ENCODE measurements at places on chromosomes 11 and 22.

DNA sequence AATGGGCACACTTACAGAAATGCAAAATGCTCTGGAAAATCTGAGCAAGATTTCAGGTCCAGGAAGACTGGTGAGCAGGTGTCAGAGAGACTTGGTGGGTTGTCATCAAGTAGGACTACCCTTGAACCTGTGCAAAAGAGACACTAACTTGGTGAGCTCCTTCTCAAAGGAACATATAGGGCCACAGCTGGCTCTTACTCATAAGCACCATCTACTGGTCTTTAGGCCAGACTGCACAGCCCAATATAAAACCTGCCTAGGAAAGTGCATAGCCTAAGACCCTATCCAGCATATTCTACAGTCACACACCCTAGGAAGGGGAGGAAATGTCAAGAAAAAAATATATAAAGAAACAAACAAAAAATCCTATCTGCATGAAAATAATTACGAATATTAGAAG, 18.2 kb upstream of the OR10W1 start:
- H3K27ac ChIP-seq: no peak overlapping the region
- no peaks in the 10 kb centered on the region for H3K27me3 ChIP-seq
- no peaks in the 10 kb centered on the region for H3K36me3 ChIP-seq
- H3K4me3 ChIP-seq: no peak overlapping the region
- no peak for DNase-seq

DNA sequence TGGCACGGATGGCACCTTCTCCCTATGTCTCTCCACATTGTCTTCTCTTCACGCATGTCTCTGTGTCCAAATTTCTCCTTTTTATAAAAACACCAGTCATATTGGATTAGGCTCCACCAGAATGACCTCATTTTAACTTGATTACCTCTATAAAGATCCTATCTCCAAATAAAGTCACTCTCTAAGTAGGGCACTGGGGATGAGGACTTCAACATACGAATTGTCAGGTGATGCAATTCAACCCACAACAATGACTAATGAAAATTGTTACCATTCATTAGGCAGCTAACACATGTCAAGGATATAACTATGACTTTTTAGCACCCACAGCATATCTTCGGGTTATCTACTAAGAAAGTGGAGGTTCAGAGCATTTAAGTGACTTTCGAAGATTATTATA, 55.5 kb upstream of the USP47 start:
- H3K36me3 ChIP-seq: no peaks in the 10 kb centered on the region
- H3K4me1 ChIP-seq: no peaks in the 10 kb centered on the region
- no peak for DNase-seq
- no peak overlapping the region for H3K27ac ChIP-seq
- no peaks in the 10 kb centered on the region for H3K27me3 ChIP-seq

DNA sequence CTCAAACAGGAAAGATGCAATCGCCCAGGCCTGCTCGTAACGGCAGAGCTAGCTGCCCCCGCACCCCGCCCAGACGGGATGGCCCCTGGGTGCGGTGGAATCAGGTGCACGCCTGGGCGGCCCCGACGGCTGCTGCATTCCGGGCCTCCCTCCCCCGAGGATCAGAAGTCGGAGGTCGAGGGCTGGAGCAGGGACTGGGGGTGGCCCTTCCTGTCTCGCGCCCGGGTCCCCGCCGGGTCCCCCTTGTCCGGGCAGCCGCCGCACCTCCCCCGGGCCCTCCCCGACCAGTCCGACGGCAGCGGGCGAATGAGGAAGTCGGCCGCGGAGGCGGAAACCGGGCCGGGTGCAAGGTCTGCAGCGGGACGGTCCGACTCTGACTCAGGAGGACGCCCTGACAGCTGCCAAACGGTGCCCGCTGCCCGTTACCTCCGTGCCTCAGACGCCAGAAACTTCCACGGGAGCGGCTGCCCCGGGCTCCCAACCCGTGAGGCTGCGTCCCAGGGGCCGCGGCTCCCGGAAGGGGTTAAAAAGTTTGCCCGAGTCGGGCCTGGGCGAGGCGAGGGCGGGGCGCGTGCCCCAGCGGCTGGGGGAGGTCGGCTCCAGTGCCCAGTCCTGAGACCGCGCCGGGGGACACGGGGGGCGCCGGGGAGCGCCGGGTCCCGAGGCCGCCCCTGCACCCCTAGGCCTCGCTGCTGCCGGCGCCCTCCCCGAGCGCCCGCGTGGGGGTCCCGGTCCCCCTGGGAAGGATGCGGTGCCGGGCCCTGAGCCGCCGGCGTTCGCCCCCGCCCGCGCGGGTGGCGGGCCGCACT, 663 bp downstream of the MYH9 start:
- H3K27me3 ChIP-seq: no peaks in the 10 kb centered on the region
- H3K27ac ChIP-seq: peak overlapping the region; percentile 99
- H3K4me3 ChIP-seq: peak overlapping the region; percentile 91
- H3K4me1 ChIP-seq: no peaks in the 10 kb centered on the region
- DNase-seq: peak; percentile 67
- H3K36me3 ChIP-seq: no peaks in the 10 kb centered on the region

DNA sequence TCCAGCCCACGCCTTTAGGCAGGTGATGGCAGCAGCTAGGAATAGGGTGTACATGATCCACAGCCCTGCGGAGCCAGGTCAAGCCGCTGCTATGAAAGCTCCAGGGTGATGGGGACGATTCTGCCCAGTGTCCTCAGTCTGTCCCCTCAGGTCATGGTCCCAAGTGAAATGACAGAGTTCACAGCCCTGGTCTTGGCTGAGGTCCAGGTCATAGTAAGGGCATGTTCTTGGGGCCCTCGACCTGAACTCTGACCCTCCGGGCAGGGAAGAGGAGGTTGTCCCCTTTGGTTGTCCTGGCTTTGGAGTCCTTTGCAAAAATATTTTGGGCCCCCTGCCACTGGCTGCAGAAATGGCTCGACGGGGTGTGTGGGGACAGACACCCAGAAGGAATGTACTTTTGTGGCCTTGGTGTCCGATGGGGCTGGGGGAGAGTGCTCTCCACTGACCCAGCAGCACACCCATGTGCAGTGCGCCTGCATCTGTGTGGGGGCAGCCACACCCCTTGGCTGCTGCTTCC, 7.3 kb downstream of the C22orf31 start:
- H3K4me3 ChIP-seq: no peak overlapping the region
- no peak overlapping the region for H3K27ac ChIP-seq
- H3K4me1 ChIP-seq: no peaks in the 10 kb centered on the region
- no peak for DNase-seq
- no peaks in the 10 kb centered on the region for H3K27me3 ChIP-seq
- H3K36me3 ChIP-seq: peaks cover 7% of the 10 kb centered on the region

DNA sequence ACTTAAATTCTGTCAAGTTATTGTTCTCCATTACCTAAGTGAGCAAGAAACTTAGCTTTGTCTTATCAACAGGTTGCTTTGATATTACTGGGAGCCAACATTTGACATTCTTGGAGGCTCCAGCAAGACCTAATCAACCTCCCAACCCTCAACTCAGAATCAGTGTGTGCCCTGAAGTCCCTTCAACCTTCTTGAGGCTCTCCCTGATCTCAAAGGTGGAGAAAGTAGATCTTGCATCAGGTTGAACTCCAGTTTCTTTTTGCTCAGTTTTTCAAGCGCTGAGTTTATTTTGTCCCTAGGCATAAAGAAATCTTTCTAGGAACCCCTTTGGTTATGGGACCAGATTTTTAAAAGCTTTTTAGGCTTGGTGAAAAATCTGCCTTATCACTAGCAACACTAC, 1.4 kb downstream of the FAM111A start:
- no peaks in the 10 kb centered on the region for H3K36me3 ChIP-seq
- H3K27ac ChIP-seq: peak overlapping the region; percentile 96
- peak overlapping the region; percentile 91 for H3K4me3 ChIP-seq
- no peaks in the 10 kb centered on the region for H3K27me3 ChIP-seq
- H3K4me1 ChIP-seq: no peaks in the 10 kb centered on the region
- DNase-seq: no peak

- H3K27ac ChIP-seq: no peak overlapping the region
- H3K27me3 ChIP-seq: no peaks in the 10 kb centered on the region
- no peaks in the 10 kb centered on the region for H3K4me1 ChIP-seq
- H3K4me3 ChIP-seq: no peak overlapping the region
- DNase-seq: no peak
These were observed 60.2 kb upstream of the LRRC4C start for GRCh38 chr11:41519696-41520095.

Measured in breast epithelium (tissue), 4 donors.